ENCODE measurements at places on chromosomes 5 and 9. TPM values are rescaled to one million over a fixed set of nuclear protein-coding genes. Genes with fewer than 3 reads are reported as not detected.

DNA sequence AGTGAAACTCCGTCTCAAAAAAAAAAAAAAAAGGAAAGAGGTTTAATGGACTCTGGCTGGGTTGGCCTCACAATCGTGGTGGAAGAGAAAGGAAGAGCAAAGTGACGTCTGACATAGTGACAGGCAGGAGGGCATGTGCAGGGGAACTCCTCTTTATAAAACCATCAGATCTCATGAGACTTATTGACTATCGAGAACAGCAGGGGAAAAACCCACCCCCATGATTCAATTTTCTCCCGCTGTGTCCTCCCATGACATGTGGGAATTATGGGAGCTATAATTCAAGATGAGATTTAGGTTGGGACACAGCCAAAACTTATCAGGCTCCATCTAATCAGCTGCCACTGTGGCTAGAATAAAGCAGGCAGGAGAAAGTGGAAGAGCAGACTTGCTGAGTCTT lies 610.4 kb upstream of the NUDT12 start:
- no peak for DNase-seq

- DNase-seq: no peak
These were observed 190.9 kb downstream of the RFK start for GRCh38 chr9:76203373-76203772.

- DNase-seq: no peak
These were observed 927 bp upstream of the CDO1 start for GRCh38 chr5:115817386-115817785.

DNA sequence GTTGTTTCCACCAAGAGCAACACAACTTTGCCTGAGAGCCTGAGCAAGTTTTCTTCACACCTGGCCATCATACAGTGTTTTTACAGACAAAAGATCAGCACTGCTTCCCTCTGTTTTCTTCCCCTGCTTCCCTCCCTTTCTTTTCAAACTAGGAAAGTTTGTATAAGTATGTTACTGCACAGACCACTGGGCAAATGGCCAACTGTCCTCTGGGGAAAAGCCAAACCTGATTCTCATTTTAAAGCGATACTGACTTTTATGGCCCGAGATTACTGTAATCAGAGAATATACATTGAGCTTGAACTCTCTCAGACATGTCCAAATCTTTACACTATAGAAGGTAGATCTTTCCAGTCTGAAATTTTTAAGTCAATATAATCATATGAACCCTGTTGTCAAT lies 415.0 kb downstream of the NFIB start:
- no peak for DNase-seq

Gene JADE2
- total RNA-seq: 14.2 TPM

Gene FAM163B
- total RNA-seq: 2.8 TPM

Data from left lobe of liver (tissue), 2 donors.